ENCODE measurements at places on chromosomes 6 and 20.

GRCh38 chr6:1972962-1973361 lies 272.4 kb downstream of the GMDS start:
- DNase-seq = no peak

DNA sequence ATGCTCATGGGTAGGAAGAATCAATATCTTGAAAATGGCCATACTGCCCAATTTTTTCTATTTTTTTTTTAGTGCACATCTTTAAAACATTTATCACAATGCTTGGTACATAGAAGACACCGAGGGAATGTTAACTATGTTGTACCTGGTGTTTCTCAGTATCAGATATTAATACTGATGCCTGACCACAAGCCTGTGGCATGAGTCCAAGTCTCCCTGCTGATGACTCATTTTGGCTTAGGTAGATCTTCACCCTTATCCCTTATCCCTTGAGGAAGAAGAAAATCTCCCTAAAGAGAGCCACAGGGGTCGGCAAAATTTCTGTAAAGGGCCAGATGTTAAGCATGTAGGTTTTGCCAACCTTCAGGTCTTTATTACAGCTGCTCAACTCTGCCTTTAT lies 14.5 kb downstream of the CD109 start:
- DNase-seq = no peak

DNA sequence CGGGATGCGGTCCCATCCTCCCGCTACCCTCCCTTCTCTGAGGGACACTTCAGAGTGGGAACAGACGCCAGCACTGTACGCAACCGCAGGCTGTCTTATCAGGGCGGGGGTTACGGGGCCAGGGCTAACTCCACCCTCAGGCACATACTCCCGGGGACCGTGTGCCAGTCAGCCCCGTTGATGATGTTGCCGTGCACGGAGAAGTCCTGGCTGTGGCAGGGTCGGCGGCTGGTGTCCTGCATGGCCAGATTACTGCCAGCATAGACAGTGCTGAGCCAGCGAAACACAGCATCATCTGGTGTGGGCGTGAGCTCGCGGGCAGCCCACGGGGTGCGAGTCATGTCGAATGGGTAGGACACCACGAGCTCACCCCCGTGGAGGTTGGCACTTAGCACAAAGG lies 5.0 kb downstream of the CPXM1 start:
- DNase-seq = no peak

DNA sequence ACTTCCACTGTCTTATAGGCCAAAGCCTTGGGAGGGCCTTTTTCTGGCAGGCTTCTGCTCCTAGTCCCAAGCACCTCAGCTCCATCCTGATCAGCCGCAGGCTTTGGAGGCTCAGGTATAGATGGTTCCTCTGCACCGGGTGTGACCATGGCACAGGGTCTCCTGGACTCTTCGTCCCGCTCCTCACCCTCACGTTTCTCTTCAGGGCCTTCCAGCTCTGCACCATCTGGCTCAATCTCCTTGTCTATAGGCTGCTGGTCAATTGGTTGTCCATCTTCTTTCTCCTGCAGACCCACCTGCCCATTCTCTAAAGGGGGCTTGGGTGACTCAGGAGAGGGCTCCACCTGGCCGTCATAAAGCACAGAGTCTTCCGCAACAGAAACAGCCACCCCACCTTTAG lies 37.0 kb downstream of the BFSP1 start:
- DNase-seq = no peak

GRCh38 chr20:37379967-37380828 lies 34.3 kb downstream of the SRC start:
- DNase-seq = no peak

- no peak for DNase-seq
Observed at GRCh38 chr6:111804627-111805235, 68.5 kb downstream of the FYN start.

DNA sequence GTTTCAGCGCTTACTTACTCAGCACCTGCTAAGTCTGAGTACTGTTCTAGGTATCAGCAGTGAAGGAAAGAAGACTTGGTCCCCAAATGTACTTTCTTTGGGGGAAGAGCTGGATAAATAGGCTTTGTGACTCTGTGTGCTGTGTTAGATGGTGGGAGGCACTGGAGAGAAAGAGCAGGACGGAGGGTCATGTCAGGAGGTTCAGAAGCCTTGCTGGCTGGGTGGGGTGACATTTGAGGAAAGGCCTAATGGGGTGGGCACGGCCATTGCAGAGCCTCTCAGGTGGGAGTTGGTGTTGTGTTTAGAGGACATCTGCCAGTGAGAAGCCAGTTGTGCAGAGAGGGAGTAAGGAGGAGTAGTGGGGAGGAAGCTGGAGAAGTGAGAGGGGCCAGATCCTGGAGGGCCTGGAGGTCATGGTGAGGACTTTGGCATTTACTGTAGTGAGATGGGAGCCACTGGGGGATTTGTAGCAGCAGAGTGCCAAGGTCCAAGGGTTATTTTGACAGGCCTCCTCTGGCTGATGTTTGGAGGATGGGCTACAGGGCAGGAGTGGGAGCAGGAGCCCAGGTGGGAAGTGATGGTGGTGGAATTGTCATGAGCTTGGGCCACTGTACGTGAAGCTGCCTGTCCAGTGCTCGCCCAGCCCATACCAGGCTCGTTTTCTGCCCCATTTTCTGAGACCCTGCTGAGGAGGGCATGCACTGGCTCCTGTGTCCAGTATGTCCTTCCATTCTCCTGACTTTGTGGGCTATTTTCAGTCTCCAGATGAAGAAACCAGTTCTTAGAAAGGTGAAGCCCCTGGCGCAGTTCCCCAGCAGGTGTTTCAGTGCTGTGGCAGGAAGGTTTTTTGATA lies 886 bp downstream of the SDCBP2 start:
- DNase-seq = no peak

DNA sequence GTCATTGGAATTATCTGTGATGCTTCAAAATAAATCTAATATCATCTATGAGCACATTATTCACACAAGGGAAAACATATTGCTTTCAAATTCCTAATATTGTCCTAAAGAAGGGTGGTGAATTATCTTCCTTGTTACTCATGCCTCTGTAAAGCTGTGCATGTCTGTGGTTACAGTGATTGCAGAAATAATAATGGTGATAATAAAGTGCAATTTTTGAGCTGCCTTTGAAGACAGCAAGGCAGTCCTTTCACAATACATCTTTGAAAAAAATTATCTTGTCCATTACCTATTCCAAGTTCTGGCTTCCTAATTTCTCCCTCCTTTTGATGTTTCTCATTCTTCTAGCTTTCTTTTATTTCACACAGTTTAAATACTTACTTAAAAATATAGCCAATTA lies 442.1 kb upstream of the EYS start:
- no peak for DNase-seq

GRCh38 chr20:57412347-57413029 lies 21.3 kb downstream of the RBM38 start:
- no peak for DNase-seq

- DNase-seq = no peak
Observed at GRCh38 chr6:27650620-27651370, 177.9 kb upstream of the ZNF184 start.

DNA sequence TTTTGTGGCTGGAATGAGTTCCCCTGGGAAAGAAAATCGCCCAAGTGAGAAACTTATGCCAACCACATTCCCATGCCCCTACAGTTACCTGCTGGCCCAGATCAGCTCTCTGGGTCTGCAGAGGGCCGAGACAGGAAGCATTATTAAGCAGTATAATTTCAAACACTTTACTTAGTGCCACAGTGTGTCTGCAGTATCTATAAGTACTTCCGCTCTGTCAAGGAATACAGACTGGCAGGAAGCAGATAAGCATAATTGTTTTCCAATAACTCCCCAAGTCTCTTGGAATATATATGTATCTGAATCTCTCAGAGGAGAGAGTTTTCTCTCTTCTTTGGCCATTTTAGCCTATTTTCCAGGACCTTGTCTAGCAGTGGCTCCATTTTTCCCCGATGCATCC lies 24.9 kb downstream of the SAYSD1 start:
- no peak for DNase-seq

- no peak for DNase-seq
Observed at GRCh38 chr20:38144974-38145728, 19.9 kb downstream of the TGM2 start.

- no peak for DNase-seq
Observed at GRCh38 chr6:129790785-129791184, 70.3 kb downstream of the TMEM244 start.

DNA sequence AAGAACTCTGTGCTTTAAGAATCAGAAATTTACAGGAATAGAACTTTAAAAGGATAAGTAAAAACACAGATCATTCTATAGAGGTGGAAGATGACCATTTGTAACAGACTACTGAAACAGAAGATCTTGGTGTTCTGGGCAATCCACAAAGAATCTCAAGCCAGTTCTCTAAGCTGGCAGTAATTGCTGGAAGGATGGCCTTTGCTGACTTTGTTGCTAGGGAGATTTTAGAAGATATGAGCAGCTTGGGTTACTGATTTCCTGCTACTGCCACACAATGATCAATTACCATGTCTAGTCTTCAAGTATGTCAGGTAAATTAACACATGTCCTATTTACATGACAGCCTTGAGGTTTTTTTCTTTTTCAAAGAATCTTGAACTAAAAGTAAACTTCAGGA lies 31.1 kb downstream of the SNAP91 start:
- DNase-seq = no peak

DNA sequence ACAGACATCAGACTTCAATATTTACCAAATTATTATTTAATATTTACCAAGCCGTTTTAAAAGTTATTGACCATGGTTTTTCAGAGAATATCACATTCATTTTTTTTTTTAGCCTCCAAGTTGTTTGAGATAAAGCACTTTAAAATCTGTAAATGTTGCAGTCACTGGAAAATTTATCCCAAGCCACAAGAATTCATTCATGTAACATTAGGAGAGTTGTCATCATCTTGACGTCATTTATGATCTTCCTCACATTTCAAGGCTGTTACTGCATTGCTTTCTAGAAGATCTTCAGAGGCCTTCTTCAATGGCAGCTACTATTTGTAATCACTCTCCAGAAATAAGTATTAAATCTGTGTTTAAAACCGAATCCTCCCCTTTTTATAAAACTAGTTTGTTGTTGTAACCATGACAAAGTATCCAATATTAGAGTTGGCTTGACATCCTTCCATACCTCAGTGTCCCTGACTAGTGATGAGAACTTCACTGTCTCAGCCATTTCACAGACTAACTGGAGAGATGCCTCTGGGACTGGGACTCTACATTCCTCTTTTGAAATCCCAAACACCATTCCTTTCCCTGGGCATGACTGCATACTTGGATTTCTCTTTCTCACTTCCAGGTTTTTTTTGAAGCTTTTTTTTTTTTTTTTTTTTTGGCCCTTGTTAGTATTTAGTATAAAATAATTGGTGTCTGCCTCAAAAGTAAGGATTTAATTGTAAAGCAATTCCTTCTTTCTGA lies 100.1 kb downstream of the ZFAND3 start:
- no peak for DNase-seq

GRCh38 chr6:127191716-127192115 lies 73.2 kb downstream of the RSPO3 start:
- no peak for DNase-seq

DNA sequence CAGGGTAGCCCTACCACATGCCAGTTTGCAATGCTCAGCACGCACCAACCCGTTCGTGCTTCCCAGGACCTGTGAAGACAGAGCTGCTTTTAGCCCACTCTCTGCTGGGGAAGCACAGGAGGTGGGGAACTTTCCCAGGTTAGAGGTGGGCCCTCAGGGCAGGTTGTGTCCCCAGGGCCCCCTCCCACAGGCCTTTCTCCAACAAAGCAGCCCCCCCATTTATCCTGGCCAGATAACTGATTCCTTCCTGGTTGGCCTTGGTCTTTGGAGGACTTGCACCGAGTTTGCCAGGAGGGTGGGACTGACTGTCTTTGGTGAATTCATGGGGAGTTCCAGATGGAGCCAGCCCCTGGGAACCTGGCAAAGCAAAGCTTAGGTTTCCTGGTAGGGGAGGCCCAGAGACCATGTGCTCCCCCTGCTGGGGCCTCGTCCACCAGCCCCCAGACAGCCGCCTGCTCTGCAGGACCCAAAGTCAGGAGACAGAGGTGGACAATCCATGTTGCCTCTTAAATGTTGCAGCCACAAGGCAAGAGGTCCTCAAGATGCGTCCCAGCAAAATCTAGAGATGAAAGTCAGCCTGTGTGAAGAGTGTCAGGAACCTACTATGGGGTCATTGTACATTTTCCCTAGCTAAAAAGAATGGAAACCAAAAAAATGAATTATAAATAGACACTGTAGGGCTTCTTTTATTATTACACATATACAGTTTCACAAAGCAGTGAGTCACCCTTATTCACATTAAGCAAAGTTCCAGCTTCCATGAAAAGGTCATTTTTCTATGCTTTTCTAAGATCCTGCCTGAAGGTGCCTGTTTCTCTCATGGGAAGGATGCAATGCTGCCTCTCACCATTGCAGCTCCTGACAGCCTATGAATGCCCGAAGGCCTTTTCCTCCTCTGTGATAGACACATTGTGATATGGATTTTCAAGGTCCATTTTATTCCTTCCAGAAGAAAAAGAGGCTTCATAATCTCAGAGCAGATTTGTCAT lies 497.8 kb downstream of the PREX1 start:
- no peak for DNase-seq

GRCh38 chr6:148044921-148045320 lies 297.7 kb upstream of the SASH1 start:
- no peak for DNase-seq

DNA sequence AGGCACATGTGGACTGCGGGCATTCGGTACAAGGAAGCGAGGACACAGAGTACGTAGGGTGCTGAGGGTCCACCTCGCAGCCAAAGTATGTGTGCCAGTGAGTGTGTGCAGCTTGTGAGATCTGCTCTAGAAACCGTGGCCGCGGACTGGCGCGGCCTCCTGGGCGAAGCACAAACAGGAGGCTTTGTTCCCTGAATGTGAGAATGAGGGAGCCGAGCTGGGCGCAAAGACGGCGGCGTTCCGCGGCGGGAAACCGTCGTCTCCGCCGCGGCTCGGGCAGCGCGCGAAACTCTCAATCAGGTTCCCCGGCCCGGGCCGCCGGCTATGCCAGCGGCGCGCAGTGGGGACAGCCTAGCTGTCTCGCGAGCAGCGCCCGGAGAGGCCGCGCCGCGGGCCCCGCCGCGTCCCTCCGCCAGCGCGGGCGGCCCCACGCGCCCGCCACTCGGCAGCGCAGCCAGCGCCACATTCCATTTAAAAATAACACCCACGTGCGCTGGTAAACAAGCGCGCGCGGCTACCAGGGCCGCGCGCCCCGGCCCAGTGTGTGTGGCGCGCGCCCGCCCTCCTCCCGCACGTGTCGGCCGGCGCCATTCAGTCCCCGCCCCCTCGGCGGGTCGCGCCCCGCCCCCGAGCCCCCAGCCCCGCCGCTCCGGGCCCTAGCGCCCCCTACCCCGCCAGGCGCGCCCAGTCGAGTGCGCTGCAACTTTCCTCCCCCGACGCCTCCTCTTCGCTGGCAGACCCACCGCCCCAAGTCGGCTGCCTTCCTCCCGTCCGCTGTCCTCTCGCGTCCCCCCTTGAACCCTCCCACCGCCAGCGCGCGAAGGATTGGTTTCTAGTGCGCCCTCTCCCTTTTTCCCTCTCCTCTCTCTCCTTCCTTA lies 3.0 kb upstream of the FOXO3 start:
- peak; percentile 89 for DNase-seq

Measured in hippocampal formation (tissue), 2 donors.